ENCODE measurements at places on chromosomes 4 and X. TPM values are rescaled to one million over a fixed set of nuclear protein-coding genes. Genes with fewer than 3 reads are reported as not detected.

Gene XAGE3
- not detected for total RNA-seq

Gene EREG
- 2.7 TPM for total RNA-seq

Gene POU4F2
- total RNA-seq = not detected

Gene PFKFB1
- total RNA-seq = 0.35 TPM

Gene PRDM5
- total RNA-seq = 10.0 TPM

Gene HERC5
- 3.0 TPM for total RNA-seq

Gene CABS1
- not detected for total RNA-seq

Gene PRR32
- not detected for total RNA-seq

Gene ZDHHC15
- not detected for total RNA-seq

Gene GNRHR
- not detected for total RNA-seq

Gene ZFP92
- 0.67 TPM for total RNA-seq

Gene DMRTC1
- total RNA-seq = not detected

Gene TIMM8A
- total RNA-seq = 11.8 TPM

Gene LRP2BP
- 0.27 TPM for total RNA-seq

Gene CCSER1
- 1.1 TPM for total RNA-seq

Gene XAGE1B
- not detected for total RNA-seq

Gene NWD2
- not detected for total RNA-seq

Gene MAGEA4
- total RNA-seq = not detected

Gene STPG2
- not detected for total RNA-seq

Gene TEC
- 2.9 TPM for total RNA-seq

Gene SLC39A8
- 658 TPM for total RNA-seq

Gene S100G
- total RNA-seq = not detected

Gene PITX2
- 0.95 TPM for total RNA-seq

Gene NAP1L2
- 2.2 TPM for total RNA-seq

Gene AMBN
- not detected for total RNA-seq

Gene UGT2B15
- not detected for total RNA-seq

Gene EXOC1L
- not detected for total RNA-seq

Gene CXorf49
- not detected for total RNA-seq

Gene EVC2
- total RNA-seq = not detected

Gene GPR173
- 1.2 TPM for total RNA-seq

Gene HTN1
- not detected for total RNA-seq

Gene USP17L29
- total RNA-seq = not detected

Gene RASL11B
- 0.20 TPM for total RNA-seq

Gene SATL1
- total RNA-seq = 0.17 TPM

Gene RTL5
- total RNA-seq = 0.37 TPM

Gene MED12
- total RNA-seq = 18.1 TPM

Measured in NCI-H460 (cell line).